ENCODE measurements at places on chromosomes 1 and 21.

GRCh38 chr21:40054403-40054802, 187.2 kb downstream of the PCP4 start:
- DNase-seq = peak; percentile 95

GRCh38 chr1:39609618-39610331, 29.7 kb downstream of the HEYL start:
- DNase-seq = no peak

DNA sequence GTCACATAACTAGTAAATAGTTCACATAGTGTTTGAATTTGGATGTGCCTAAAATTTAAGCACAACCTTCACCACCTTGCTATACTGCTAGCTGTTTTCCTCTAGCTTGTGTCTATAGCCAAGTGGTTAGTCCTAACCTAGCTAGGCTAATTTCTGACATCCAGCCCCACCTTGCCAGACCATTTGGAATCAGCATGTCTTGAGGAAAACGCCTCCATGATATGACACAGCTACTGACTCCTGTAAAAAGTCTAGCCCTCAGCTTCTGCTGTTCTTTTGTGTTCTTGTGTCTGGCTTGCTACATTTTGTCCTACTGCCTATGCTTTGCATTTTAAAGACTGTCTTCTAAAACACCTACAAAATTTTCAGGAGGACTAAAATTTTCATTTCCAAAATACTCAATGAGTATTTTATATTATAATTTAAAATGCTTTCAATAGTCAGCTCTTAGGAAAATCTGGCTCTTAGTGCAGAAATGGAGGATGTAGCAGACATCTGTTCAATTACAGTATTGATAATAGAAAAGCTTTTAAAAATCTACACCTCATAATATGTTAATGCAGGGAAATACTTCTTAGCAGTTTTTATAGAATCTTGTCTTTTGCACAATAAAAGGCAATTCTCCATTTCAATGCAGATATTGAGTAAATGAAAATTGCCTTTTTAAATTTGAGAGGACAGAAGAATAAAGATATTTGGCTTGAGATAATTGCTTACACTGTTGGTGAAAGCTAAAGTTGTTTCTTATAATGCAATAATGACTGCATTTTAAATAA, 160.8 kb upstream of the APP start:
- no peak for DNase-seq

- no peak for DNase-seq
Measured at GRCh38 chr1:179889589-179889988, 7.5 kb downstream of the TOR1AIP1 start.

DNA sequence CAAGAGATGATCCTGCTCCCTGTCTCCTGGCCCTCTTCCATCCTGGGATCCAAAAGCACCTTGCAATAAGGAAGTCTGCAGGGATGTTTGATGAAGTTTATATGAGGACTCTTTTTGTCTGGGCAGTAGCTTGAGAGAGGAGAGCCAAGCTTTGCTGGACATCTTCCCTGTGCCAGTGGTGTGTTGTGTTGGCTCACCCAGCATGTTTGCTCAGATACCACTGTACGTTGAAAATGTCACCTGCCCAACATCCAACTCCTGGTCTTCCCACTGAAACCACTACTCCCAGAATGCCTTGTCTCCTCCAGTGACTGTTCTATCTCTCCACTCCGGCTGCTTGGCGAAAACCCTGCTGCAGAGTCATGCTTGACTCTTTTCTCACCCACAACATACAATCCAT, 12.8 kb downstream of the CDK18 start:
- no peak for DNase-seq

GRCh38 chr1:211549092-211549711, 29.8 kb downstream of the SLC30A1 start:
- DNase-seq = peak; percentile 19

DNA sequence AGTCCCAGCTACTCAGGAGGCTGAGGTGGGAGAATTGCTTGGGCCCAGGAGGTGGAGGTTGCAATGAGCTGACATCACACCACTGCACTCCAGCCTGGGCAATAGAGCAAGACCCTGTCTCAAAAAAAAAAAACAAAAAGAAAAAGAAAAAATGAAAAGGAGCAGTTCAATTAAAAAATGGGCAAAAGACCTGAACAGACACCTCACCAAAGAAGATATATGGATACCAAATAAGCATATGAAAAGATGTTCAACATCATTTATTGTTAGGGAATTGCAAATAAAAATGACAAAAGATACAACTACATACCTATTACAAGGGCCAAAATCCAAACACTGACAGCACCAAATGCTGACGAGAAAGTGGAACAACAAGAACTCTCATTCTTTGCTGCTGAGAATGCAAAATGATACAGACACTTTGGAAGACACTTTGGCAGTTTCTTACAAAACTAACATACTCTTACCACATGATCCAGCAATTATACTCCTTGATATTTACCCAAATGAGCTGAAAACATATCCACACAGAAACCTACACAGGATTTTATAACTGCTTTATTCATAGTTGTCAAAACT, 28.7 kb upstream of the ATP5PO start:
- no peak for DNase-seq

GRCh38 chr1:33667386-33668282, 195.2 kb downstream of the ZSCAN20 start:
- no peak for DNase-seq

DNA sequence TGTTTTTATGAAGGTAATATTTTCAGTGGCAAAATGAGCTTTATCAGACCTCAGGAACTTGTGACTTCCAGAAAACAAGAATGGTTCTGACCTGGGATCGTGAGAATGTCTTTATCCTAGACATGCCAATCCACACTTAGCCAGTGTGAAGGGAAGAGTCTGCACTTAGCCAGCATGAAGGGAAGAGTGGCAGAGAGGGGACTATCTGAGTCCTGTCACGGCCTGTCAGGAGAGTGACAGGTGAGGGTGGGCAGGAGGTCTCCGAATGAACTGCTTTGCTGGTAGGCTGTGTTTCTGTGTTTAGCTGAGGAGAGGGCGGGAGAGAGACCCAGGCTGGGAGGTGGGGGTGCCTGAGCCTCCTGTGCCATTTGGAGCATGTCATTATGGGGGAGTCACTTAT, 173.1 kb downstream of the KIF26B start:
- DNase-seq = no peak

GRCh38 chr1:234665975-234666605, 56.1 kb upstream of the IRF2BP2 start:
- DNase-seq = no peak

- DNase-seq = no peak
Measured at GRCh38 chr1:119286587-119287181, 81.9 kb upstream of the HAO2 start.

Measured in NCI-H2171 (cell line).